ENCODE measurements at places on chromosomes 3 and 15.

GRCh38 chr3:3551981-3552380 lies 247.2 kb upstream of the LRRN1 start:
- peak; percentile 69 for DNase-seq

GRCh38 chr15:88076328-88076727 lies 180.2 kb downstream of the NTRK3 start:
- DNase-seq, result peak; percentile 30

- DNase-seq, result peak; percentile 32
These were observed 9.5 kb downstream of the NECTIN3 start for GRCh38 chr3:111081008-111081545.

DNA sequence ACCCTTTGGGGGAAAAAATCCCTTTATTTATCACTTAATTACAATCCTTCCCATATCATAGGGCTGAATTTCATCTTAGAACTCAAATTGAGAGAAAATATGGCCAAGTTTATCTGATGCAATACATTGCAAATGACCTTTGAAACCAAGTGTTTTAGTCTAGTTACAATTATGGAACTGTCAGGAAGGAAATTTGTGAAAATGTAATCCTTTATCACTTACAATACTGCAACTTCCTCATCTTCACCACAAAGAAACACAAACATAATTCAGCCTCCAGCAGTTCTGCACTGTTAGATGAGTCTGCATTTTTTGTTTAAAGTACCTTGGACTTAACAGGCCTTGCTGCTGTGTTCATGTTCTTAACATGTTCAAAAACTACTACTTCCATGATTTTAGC lies 4.6 kb downstream of the CCPG1 start:
- peak; percentile 82 for DNase-seq

DNA sequence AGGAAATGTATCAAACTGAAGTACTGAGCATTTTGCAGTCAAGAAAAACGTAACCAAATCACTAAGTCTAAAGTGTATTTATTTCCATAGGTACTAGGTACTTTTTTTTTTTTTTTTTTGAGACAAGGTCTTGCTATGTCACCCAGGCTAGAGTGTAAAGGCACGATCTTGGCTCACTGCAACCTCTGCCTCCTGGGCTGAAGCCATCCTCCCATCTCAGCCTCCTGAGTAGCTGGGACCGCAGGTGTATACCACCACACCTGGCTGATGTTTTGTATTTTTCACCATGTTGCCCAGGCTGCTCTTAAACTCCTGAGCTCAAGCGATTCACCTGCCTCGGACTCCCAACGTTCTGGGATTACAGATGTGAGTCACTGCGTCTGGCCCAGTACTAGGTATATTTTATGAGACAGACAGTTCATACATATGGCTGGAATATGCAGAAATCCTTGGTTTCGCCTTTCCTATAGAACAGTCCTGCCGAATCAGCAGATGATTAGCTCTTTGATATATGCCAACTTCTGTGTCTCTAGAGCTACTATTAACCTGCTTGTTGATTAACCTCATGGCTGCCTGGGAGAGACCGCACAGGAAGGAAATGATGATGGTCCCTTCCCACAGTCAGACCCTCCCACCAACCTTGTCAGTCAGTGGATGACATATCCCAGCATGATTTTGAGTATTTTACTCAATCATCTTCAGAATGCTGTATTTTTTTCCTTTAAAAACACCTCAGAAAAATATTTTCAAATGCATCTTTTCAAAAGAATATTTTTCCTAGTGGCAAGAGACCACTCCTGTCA lies 32.3 kb downstream of the TMOD3 start:
- DNase-seq, result no peak

GRCh38 chr3:124856677-124857076 lies 30.5 kb downstream of the ITGB5 start:
- DNase-seq, result no peak

Measured in fibroblast of lung (primary cell).